GDM1 (cell line): ENCODE measurements at places on chromosomes 6 and 20.

DNA sequence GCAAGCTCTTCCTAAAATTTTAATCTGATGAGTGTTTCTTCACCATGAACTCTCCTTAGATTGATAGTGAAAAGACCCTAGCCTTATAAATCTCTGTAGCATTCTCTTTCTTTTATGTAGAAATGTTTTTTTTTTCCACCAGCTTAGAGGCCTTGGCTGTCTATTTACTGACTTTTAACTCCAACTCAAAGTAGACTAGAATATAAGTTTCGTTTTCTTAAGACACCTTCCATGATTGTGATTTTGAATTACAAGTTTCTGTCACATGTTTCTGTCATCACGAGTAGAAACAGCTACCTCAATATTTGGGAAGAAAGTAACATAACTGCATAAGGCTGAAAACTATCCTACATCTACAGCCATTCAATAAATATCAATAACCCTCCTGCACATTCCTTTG, 17.8 kb downstream of the ADGRF4 start:
- no peak for DNase-seq

DNA sequence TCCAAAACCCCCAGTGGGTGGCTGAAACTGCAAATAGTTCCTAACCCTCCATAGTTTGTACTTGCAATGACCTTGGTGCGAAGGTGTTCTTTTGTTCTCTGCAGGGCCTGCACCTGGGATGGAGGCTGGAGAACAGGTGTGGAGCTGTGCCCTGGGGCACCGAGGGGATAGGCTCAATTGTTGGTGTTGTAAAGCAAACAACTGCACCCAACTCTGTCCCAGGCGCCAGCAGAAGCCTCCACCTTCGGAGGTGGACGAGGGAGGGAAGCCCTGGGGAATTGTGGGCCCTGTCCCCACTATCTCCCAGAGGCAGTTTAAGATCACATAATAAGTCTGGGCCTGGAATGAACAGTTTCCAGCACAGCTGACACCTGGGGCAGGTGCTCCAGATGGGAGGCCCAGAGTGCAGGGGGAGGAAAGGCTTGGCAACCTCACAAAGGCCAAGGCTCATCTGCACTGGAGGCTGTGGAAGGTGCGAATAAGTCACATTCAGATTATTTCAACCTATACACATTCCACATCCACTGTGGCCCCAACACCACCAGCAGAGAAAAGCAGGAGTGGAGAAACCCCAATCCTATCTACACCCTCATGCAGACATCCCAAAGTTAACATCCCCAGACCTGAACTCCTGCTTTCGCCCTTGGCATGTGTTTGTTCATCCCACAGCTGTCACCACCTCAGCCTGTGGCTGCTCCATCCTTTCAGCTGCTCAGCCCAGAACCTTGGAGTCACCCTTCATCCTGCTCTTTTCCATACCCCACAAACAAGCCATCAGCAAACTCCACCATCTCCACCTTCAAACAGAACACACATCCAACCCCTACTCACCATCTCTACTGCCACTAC, 12.3 kb upstream of the CBFA2T2 start:
- DNase-seq, result no peak

GRCh38 chr20:57779401-57780003, 69.7 kb upstream of the PMEPA1 start:
- DNase-seq, result no peak

DNA sequence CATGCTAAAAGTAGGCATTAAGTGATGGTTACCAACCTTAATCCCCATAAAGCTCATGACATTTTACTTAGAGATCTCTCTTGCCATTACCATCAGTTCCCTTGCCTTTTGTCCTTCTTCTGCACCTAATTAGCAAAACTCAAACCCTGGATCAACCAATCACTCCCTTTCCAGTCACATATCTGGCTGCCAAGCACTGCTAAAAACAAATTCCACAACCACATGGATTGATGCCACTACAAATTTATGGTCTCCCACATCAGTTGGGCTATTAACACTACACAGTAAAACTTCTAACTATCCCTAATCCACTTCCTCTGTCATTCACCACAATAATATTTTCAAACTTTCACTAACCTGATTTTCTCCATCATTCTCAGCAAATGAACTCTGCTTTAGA, 54.3 kb upstream of the RNF146 start:
- DNase-seq, result no peak

DNA sequence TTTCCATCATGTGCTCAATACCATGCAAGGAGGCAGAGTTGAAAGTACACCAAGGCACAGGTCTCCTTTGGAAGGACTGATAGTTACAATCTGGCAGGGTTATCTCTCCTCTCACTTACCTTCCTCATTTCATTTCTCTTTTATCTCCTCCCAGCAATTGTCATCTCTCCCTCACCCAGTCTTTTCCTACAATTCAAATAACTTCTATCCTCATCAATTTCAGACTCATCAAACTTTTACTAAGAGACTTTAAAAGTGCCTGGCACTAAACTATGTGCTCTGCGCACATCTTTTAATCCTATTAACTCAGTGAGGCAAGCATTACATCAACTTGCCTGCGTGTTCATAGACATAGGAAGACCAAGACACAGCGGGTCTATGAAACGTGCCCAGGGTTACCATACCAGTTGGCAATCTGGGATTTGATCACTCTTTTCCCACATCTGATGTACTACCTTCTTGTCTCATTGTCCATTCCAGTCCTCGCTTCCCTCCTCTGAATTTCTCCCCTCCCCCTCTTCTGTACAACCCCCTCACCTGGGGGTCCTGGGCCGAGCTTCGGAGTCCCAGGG, 1.2 kb downstream of the VARS1 start:
- DNase-seq, result no peak

DNA sequence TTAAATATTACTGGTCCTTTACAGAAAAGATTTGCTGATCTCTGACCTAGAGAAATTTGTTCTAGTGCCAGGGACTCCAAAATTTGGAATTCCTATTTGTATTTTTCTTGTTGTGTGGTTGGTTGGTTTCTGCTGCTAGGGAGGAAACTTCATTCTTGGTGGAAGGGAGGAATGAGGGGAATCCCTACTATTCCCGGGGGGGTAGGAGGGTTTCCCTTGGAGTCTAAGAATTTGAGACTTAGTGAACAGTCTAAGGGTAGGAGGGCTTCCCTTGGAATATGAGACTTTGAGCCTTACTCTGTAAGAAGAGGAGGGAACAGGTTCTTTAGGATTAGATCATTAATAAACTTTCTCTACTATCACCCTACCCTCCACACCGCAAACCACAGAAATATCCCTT, 67.1 kb upstream of the ADGRF1 start:
- no peak for DNase-seq

DNA sequence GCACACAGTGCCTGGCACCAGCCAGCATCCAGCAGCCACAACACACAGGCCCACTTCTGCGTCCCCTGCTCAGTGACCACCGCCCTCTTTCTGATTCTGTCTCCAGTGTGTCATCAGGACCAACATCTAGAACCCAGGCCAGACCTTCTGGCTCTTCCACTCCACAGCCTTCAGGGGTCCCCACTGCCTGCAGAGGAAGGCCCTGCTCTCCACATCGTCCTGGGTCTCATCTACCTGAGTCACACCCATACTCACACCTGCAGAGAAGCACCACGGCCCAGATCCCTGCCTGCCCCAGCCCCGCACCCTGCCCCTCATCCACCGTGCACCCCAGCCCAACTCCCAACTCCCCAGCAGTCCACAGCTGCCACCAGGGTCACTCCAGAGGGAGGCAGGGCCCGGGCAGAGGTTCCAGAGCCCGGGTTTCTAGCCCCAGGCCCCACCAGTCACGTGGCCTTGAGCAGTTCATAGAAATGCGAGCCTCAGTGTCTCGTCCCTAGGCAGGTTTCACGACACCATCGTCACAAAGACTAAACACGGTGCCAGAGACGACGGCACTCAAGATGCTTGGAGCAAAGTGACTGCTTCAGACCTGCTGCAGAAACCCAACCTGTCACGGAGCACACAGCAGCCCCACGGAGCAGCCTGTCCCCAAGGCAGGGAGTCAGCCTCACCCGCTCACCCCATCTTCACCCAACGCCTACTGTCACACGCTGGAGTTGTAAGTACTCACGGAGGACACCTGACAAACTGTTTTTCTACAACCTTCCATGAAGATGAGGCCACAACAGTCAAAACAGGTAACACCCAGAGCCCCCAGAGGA, 16.1 kb downstream of the TAF4 start:
- no peak for DNase-seq

GRCh38 chr20:38623061-38623460, 21.5 kb downstream of the ARHGAP40 start:
- no peak for DNase-seq

- no peak for DNase-seq
Observed at GRCh38 chr6:20061952-20062351, 150.3 kb downstream of the MBOAT1 start.

DNA sequence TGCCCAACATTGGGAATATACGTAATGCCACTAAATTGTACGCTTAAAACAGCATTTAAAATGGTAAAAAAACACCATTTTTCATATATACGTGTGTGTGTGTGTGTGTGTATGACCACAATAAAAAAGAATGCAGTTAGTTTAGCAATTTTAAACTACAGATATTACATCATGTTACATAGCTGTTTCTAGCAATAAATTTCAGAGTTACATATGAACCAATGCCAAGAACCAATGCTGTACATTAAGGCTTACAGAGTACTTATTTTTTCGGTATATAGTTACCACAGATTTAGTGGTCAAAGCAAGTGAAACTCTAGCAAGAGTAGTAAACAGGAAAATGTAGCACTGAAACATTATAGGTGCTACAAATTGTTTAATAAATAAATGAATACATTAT, 119.3 kb downstream of the PDE10A start:
- no peak for DNase-seq

DNA sequence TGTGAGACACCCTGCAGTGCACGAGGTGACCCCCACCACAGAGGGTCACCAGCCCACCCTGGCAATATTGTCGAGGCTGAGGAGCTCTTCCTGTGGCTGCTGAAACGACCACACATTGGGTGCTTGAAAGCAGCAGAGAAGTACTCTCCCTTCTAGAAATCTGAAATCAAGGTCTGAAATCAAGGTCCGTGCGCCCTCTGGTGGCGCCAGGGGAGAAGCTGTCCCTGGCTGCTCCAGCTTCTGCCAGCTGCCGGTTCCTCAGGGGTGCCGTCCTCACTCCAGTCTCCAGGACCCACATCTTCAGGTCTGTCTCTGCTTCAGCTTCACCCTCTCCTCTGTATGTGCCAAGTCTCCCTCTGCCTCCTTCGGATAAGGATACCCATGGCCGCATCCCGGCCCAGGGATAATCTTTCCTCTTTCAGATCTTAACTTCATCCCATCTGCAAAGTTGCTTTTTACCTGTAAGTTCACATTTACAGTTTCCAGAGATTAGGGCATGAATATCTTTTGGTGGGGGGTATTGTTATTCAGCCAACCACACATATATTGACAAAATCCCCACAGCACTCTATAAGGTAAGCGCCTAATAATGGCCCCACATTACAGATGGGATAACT, 108.3 kb upstream of the PHACTR3 start:
- peak; percentile 34 for DNase-seq

DNA sequence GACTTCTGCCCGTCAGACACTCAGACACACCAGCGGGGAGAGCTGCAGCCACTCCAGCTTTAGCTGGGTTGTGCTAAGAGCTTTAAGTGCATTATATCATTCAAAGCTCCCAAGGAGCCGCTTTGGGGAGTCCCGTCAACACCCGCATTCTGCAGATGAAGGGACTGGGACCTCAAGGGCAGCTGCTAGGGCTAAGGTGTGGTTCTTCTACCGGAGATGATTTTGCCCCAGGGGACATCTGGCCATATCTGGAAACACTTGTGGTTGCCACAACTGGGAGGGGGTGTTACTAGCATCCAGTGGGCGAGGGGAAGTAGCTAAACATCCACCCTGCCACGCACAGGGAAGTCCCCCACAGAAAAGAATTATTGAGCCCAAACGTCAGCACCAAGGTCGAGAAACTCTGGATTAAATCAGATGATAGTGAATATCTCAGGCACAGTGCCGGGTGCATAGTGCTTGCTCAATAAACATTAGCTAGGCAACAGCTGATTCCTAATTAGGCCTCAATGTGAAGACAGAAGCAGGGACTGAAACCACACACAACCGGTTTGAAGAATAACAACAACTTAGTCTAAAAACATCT, 29.6 kb downstream of the PMEPA1 start:
- no peak for DNase-seq

GRCh38 chr6:123990376-123990775, 186.7 kb downstream of the NKAIN2 start:
- DNase-seq, result no peak

- no peak for DNase-seq
Observed at GRCh38 chr20:2946988-2947961, 74.0 kb downstream of the PTPRA start.

GRCh38 chr6:40315060-40315459, 272.1 kb downstream of the LRFN2 start:
- DNase-seq, result no peak

DNA sequence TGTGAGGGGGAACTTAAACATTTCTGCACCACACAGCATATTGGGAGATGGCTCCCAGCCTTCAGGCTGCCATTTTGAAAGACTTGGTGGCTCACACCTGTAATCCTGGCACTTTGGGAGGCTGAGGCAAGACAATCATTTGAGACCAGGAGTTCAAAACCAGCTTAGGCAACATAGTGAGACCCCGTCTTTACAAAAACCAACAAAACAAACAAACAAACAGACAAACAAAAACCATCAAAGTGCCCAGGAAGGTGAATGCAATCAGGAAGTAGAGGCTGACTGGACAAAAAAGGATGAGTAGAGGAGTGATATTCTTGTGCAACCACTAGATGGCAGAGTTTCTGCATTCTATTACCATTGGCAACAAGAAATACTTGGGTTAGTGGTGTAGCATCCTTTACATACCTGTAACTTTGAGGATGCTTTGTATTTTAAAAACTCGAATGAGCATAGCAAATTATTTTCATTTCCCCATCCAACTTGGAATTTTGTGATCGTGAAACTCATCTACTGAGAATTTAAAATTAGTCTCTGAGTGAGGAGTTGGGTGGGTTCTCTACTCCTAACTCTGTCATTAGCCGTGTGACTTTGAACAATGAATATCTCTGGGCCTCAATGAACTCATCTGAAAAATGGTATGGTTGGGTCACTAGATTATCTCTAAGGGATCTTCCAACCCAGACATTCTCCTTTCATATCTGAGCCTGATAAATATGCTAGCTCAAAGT, 84.4 kb downstream of the CRYBG1 start:
- peak; percentile 28 for DNase-seq

- no peak for DNase-seq
Observed at GRCh38 chr20:20827992-20828597, 115.7 kb upstream of the RALGAPA2 start.

DNA sequence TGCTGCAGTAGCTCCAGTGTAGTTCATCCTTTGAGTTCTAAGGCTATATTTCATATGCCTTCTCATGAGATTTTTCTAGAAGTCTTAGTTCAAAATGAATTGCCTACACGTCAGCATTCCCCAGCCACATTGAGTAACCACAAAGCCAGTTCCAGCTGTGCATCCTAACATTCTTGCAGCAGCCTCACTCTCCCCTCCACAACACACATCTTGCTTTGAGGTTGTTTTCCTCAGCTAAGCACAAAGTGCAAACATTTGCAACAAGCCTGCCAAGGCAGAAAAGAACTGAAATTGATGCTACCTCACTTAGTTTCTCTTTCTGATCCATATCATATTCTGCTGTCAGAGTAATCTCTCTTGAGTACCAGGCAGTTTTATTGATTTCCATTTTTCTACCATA, 160.7 kb upstream of the KCNQ5 start:
- no peak for DNase-seq
